ENCODE measurements at places on chromosomes 16 and 17. TPM values are rescaled to one million over a fixed set of nuclear protein-coding genes. Genes with fewer than 3 reads are reported as not detected.

- no peak for DNase-seq
Measured at GRCh38 chr17:60971515-60972369, 294.1 kb downstream of the BCAS3 start.

GRCh38 chr17:65035191-65035590 is 21.3 kb downstream of the GNA13 start:
- DNase-seq, result no peak

DNA sequence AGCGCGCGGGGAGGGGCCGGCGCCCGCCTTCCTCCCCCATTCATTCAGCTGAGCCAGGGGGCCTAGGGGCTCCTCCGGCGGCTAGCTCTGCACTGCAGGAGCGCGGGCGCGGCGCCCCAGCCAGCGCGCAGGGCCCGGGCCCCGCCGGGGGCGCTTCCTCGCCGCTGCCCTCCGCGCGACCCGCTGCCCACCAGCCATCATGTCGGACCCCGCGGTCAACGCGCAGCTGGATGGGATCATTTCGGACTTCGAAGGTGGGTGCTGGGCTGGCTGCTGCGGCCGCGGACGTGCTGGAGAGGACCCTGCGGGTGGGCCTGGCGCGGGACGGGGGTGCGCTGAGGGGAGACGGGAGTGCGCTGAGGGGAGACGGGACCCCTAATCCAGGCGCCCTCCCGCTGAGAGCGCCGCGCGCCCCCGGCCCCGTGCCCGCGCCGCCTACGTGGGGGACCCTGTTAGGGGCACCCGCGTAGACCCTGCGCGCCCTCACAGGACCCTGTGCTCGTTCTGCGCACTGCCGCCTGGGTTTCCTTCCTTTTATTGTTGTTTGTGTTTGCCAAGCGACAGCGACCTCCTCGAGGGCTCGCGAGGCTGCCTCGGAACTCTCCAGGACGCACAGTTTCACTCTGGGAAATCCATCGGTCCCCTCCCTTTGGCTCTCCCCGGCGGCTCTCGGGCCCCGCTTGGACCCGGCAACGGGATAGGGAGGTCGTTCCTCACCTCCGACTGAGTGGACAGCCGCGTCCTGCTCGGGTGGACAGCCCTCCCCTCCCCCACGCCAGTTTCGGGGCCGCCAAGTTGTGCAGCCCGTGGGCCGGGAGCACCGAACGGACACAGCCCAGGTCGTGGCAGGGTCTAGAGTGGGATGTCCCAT is 232.8 kb downstream of the SEC14L1 start:
- DNase-seq, result no peak

GRCh38 chr17:29592850-29593551 is at the start of gene ANKRD13B:
ANKRD13B (plus strand) TSS chr17:29593132; CDS start chr17:29593622, 490 bp downstream.
- no peak for DNase-seq

DNA sequence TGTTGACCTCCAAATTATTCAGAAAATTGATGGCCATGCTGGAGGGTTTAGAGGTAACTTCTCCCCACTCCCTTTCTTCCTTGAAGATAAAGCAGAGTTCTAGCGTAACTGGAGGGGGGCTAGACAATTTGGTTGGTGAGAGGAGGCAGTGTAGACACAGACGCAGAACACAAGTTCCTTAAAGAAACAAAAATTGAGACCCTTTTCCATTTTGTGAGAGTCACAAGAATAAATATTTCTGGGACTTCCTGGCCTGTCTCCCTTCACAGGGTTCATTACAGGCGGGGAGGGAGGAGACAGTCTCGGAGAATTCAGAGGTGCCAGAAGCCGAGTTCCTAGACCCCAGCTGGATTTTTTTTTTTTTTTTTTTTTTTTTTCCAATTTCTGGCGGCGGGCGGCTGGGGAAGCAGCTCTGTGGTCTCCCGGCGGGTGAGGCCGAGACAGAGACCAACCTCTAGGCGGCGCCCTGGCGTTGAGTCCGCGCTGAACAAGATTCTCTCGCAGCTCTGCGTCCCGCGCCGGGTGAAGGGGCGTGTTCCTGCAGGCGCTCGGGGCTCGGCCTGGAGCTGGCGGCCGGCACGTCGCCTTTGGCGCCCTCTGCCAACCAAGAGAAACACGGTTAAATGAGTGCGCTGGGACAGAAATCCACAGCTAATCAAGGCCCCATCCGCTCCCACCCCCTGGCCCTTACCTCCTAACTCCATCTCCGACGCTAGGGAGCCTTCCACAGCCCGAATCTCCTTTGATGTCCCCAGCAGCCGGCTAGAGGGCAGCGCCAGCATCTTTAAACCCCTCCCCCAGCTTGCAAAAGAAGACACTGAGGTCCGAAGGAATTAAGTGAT is 10.2 kb upstream of the HOXB9 start:
- no peak for DNase-seq

GRCh38 chr17:77466140-77466539 is 325.4 kb downstream of the SEC14L1 start:
- DNase-seq, result no peak

The CSH1 gene
- total RNA-seq, result not detected

The HS3ST6 gene
- total RNA-seq, result not detected

GRCh38 chr16:88977812-88978607 is 1.0 kb upstream of the CBFA2T3 start:
- DNase-seq, result no peak

The AHSP gene
- not detected for total RNA-seq

DNA sequence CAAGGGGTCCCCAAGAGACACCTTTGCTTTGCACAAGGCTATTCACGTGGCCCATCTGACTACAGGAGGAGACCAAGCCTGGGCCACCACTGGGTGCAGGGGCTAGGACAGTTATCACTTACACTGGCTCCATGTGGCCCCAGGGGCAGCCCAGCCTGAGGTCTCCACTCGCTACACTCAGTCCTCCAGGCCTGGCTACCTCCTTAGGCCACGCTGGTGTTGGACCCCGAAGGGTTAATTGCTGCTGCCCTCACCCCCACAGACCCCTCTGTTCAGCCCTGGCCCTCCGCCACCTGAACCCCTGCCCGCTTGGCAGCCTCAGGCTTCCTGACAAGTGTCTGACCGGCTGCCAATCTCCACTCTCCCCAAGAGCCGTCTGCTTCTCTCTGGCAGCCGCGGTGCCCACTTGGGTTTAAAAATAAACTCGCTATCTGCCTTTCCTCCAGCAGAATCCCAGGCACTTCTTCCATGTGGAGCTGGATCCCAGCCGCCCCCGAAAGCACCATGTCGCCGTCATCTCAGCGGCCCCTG is 27.8 kb downstream of the ADAM11 start:
- no peak for DNase-seq

The MT4 gene
- not detected for total RNA-seq
